ENCODE measurements at places on chromosomes 12 and 14.

DNA sequence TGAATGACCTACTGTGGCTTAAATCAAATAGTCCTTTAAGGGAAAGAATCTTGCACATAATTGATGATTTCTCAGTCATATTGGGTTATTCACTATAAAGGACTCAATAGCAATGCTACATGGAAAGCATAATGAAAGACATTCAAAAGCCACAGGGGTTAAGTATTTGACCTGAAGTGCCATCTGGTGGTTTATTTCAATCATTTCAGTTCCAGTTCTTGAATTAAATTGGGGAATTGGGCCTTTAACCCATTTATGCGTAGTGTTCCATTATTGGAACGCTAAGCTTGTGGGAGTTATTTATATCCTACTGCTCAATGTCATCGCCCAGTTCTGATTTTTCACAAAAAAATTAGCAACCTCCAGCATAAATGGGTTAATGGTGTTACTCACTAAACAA lies 41.3 kb upstream of the C12orf71 start:
- DNase-seq, result no peak

DNA sequence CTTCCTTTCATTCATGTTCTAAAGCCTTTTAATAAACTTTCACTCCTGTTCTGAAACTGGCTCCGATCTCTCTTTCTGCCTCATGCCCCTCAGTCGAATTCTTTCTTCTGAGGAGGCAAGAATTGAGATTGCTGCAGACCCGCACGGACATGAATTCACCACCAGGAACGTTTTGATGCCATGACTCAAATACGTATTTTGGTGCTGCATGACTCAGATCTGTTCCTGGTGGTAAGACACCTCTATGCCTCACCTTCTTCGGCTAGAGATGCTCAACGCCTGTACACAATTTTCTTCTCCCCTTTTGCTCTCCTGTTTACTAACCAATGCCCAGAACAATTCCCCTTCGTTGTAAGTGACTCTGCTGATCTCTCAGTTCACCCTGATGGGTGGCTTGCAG lies 52.0 kb upstream of the RIMBP2 start:
- DNase-seq, result no peak

- DNase-seq, result no peak
Measured at GRCh38 chr12:15690320-15690719, 98.9 kb downstream of the EPS8 start.

- no peak for DNase-seq
Measured at GRCh38 chr12:132685400-132685799, 1.7 kb downstream of the POLE start.

DNA sequence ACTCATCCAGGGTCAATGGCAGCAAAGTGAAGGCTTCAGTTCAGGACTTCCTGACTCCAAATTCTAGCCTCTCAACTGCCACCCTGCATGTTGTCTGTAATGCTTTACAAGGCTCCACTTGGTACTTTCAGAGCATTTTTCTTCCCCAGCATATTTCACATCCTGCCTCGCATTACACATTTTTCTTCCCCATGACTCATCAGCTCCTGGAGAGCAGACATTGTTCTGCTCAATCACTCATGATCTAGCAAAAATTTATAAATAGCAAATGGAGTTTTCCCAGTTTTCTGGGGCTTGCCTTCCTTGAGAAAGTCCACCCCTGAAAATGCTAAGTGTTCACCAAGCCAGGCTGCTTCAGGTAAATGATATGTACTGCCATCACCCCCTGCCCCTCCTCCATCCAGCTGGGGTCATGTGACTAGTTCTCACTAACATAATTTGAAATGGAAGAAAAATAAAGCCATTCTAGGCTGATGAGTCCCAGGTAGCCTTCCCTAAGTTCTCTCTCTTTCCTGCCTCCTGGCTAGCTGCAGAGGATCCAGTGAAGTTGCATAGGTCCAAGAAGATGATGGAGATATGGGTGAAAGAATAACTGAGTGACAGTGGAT lies 69.4 kb downstream of the ARMH4 start:
- no peak for DNase-seq

DNA sequence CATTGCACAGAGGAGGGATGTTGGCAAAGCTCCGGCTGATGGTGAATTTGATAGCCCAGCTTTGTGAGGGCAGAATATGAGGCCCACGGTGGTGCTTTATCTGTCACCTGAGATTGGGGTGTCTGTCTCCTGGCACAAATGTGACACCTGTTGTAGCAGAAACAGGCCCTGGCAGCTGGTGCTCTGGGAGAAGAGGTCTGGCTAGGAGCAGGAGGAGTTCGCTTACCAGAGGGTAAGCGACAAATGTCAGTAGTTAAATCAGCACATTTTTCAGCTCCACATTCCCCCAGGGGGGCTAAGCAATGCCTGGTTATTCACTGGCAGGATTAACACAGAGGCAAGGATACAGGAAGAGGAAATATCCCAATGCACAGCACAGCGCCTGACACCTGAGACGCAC lies 71.1 kb downstream of the B4GALNT3 start:
- no peak for DNase-seq

GRCh38 chr14:96095581-96096476 lies 56.7 kb downstream of the C14orf132 start:
- DNase-seq, result no peak

DNA sequence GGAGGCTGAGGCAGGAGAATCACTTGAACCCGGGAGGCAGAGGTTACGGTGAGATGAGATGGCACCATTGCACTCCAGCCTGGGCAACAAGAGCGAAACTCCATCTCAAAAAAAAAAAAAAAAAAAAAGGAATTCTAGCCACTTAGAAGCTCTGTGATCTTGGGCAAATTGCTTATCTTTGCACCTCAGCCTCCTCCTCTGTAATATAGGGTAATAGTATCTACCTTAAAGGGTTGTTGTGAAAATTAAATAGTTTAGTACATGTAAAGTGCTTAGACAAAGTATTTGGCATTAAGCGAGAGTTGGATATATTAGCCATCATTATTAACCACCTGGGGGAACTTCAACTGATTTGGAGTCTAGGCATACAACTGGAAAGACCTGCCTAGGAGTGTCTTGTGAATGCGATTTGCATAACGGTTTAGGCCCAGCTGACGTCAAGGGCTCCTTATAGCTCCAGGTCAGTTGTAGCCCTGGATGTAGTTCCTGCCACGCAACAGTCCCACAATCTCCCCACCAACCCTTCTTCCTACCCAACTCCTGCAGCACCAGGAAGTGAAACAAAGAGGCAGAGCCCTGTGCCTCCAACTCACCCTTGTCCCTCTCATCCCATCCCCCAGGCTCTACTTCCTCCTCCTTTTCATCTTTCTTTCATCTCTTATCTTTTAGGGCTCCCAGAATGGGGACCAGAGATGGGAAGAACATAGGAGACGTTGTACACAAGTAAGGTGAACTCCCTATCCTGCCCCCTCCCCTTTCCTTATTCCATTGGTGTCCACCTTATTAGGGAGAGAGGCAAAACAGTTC lies 2.1 kb upstream of the IL23A start:
- no peak for DNase-seq

DNA sequence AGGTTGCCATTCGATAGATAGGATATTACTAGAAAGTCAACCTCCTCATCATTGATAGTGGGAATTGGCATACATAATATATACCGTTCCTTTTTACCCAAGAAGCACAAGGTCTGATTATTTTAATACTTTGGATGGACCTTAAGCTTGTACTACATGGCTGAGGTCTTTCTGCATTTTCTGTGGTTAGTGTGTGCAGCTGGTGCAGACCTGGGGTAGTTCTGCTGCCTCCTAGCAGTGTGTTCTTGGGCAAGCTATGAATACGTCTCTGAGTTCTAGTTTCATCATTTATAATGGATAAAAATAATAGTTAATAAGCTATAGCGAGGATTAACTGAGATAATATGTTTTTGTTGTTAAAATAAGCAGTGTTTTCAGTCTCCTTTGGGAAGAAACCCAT lies 2.2 kb downstream of the ZDHHC17 start:
- DNase-seq, result no peak

- DNase-seq, result peak; percentile 75
Measured at GRCh38 chr14:20305265-20306078, at the start of gene TTC5. TSS of gene TTC5 (minus strand) at chr14:20305951. CDS start at chr14:20305937, 14 bp downstream.

DNA sequence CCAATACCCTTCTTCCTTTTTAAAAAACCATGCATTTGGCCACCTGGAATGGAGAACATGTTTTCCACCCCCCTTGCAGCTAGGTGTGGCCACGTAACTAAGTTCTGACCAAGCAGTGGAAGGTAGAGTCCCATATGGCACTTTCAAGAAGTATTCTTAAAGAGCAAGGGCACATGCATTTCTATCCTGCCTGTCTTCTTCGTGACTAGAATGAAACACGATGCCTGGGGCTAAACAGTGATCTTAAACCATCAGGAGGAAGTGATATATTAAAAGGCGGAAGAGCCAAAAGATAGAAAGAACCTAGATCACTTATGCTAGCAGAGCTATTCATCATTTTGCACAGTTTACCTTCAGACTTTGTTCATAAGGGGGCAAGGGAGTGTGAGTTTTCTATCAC lies 16.0 kb upstream of the DDX11 start:
- DNase-seq, result no peak

DNA sequence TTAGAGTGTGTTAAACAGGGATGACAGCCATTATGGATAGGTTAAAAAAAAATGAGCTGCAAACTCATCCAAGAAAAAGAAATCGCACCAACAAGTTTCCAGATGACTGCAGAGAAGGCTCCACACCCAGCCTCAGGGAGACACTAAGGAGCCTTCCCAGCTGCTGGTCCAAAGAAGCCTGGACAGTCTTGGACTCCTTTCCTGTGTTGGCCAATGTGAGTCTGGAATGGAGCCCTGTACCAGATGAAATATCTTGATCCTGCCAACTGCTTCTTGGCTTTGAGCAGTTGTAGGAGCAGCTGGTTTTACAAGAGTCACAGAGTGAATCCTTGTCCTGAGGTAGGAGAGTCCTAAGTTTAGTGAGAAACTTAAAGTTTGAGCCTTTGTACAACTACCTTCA lies 44.5 kb downstream of the SLC38A1 start:
- peak; percentile 40 for DNase-seq

GRCh38 chr14:31229638-31230572 lies 22.3 kb upstream of the HECTD1 start:
- no peak for DNase-seq

GRCh38 chr14:71438684-71439083 lies 493.5 kb upstream of the RGS6 start:
- DNase-seq, result peak; percentile 10

- no peak for DNase-seq
Measured at GRCh38 chr12:70576341-70577282, 60.6 kb downstream of the PTPRB start.

Data from C1 segment of cervical spinal cord (tissue), 14 donors.